H7 (cell line): ENCODE measurements at places on chromosomes 5 and 9.

DNA sequence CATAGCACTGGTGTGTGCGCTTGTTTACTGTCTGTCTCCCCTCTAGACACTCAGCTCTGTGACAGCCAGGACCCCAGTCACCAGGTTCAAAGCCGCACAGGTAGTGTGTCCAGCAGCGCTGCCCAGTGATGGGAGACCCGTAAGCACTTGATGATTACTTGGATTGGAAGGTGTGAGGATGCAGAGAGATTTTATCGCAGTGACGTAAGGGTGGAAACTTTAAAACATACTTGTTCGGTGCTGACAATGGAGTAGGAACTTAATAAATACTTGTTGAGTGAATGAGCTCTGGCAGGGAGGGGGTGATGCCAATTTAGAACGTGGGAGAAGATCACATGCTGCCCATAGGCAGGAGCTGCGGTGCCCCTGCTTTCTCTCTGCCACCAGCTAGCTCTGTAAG lies 99.2 kb upstream of the PITX1 start:
- no peak for DNase-seq

- no peak for DNase-seq
Observed at GRCh38 chr5:109558364-109558763, 131.4 kb upstream of the MAN2A1 start.

- DNase-seq = no peak
Observed at GRCh38 chr9:104774132-104774531, 10.2 kb downstream of the NIPSNAP3B start.

DNA sequence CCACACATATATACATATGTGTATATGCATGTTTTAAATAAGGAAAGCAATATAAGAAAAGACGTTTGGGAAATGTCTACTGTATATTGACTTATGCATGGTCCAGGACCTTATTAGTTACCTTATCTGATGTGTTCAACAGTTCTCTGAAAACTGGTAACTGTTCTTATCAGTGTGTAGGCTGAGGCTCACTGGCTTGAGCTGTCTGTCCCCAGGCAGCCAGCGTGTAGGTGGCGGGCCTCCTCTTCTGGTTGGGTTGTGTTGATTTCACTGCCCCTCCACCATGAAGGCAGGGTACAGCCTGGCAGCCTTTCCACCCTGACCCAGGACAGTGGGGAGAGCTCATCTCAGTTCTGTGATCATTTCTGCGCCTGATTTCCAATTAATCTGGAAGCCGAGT lies 38.7 kb upstream of the SEMA4D start:
- no peak for DNase-seq

DNA sequence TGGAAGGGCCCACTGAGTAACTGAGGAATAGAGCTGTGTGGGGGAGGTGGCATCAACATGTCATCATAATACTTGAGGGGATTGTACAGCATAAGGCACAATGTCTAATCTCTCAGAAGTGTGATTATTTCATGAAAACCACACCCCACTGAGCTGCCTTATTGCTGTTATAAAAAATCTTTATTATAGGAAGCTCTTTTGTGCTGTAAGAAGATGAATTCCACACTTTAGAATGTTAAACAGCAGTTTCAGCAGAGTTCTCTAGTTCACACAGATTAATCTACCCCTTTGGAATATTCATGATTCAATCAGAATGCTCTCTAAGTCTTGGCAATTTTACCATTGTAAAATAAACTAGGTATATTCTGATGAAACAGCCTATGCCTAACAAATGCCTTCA lies 1389.6 kb downstream of the PTPRD start:
- DNase-seq = no peak

GRCh38 chr9:107307331-107307730 lies 24.3 kb downstream of the RAD23B start:
- DNase-seq = no peak

DNA sequence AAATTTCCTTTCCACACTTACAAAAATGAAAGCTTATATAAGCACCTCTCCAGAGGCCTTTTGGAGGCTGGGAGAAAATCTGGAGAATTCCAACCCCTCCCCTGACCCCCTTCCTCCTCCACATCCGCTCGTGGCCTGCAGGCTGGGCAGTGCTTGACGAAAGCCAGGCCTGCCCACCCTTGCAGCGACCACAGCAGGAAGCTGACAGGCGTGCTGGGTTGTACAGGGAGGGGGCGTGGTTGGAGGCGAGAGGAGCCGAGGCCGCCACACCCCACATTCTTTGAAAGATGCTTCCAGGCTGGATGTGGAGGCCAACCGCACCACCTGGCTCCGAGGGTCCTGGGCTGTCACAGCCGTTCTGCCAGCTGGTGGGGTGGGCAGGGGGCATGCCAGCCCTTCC lies 47.8 kb upstream of the IER5L start:
- DNase-seq = peak; percentile 82

DNA sequence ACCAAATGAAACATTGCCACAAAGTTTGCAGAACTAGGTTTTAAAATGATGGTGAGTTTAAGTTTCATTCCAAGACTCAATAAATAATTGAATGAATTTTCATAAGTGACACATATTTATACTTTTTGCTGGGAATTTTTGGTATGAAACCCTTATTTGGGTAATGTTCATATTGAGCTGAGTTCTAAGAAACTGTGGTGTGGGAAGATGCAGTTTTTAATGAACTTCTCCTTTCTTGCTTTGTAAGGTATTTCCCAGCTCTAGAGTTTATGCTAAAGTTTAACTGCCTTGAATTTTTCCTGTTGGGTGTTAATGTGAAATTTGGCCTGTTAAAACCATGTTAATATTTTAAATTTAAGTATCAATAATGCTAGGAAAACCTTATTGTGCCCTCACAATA lies 15.1 kb downstream of the RABGAP1 start:
- no peak for DNase-seq
